ENCODE measurements at places on chromosomes 5 and 9.

- DNase-seq, result no peak
These were observed 101.1 kb downstream of the ISL1 start for GRCh38 chr5:51484326-51484725.

- DNase-seq, result no peak
These were observed 12.1 kb downstream of the GALNT10 start for GRCh38 chr5:154202379-154203260.

- DNase-seq, result no peak
These were observed 277.6 kb downstream of the PSAT1 start for GRCh38 chr9:78574354-78575045.

DNA sequence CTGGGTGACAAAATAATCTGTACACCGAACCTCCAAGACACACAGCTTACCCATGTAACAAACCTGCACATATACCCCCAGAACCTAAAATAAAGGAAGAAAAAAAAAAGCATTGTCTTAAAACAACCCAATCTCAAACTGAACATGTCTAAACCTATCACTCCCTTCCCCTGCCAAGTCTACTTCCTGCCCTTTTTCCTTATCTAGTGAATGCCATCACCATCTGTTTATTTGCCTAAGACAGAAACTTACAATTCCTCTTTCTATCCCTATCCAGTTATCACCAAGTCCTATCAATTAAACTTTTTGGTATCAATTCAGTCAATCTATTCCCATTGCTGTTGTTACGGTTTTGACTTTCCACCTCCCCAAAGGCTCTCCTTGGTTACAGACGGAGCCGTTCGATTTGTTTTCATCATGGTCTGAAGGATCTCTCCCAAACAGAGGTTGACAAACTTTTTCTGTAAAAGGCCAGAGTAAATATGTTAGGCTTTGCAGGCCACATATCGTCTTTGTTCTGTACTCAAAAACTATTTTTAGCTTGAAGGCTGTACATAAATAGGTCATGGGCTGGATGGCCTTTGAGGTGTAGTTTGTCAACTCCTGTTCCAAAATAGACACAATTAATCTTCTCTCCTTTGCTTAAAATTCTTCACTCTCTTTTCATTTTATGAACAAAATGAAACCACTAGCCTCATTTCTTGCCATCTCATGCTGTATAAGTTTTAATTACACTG, 12.1 kb downstream of the NOL8 start:
- no peak for DNase-seq

DNA sequence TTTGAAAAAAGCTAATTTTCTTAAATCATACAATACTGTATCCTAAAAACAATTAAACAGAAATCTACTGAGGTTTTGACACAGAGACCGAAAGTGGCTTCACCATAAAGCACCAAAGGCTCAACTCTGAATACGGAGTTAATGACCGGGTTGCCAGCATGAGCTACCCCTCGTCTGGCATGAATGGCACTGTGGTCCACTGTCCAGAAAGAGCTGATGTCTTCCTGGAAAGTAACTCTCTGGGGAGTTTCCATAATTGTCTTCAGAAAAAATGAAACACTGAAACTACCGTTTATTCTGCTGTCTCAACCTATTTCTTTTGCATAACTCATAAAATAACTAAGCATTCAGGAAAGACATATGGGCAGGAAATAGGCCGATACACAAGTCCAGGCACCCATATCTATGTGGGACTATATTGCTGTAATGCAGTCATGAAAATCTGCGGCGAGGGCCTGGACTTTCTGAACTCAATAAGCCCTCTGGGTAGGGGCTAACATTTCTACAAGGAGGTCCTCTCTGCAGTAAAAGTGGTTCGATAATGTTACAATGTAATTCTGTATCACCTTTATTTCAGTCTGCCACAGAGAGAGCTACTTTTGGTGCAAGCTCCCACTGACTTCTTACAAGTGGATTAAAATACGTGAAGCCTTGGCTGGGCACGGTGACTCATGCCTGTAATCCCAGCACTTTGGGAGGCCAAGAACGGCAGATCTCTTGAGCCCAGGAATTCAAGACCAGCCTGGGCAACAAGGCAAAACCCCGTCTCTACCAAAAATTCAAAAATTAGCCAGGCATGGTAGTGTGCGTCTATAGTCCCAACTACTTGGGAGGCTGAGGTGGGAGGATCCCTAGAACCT, 52.4 kb downstream of the ANKH start:
- no peak for DNase-seq

DNA sequence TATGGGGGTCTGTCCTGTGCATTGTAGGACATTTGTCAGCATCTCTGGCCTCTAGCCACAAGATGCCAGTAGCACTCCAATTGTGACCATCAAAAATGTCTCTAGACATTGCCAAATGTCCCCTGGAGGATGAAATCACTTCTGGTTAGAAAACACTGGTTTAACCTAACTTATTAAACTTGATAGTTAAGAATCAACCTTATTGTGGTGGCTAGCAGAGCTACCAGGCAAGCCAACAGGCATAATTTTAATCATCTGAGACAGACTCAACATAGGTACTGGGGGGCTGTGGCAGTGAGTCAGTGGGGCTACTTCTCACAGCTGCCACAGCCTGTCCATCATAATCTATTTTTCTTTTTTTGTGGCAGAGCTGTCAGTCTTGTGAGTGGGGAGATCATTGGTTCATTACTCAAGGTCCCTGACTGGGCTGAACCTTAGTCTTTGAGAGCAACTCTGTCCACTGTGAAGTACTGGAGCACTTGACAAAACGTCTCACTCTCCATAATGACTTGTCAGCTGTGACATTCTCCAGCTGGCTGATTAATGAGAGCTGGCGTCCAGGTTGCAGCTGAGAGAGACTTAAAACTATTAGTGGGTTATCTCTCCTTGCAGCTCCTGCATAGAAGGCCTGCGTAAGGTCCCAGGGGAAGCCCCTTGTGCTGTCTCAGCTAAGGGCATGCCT, 107.9 kb downstream of the DCP2 start:
- DNase-seq, result no peak

GRCh38 chr5:57550132-57550531, 67.5 kb upstream of the ACTBL2 start:
- no peak for DNase-seq

DNA sequence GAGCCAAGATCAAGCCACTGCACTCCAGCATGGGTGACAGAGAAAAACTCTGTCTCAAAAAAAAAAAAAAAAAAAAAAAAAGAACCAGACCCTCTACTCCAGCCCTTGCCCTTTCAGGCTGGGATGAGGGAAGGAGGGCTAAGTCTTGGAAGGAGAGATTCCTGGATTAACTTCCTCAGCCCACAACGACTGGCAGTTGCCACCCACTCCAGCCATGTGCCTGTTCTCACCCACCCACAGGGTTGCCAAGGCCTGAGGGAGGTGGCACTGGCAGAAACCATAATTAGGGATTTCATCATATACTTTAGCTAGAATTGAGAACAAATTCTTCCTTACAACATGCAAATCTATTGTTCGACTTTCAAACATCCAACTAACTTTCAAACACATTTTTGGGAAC, 87.8 kb upstream of the SLC30A5 start:
- no peak for DNase-seq

- no peak for DNase-seq
These were observed 15.9 kb downstream of the ADAMTSL1 start for GRCh38 chr9:18489861-18490260.

- no peak for DNase-seq
These were observed 89.6 kb downstream of the AMBP start for GRCh38 chr9:113988385-113989016.

- no peak for DNase-seq
These were observed 143.6 kb downstream of the ADCY2 start for GRCh38 chr5:7539571-7539970.

DNA sequence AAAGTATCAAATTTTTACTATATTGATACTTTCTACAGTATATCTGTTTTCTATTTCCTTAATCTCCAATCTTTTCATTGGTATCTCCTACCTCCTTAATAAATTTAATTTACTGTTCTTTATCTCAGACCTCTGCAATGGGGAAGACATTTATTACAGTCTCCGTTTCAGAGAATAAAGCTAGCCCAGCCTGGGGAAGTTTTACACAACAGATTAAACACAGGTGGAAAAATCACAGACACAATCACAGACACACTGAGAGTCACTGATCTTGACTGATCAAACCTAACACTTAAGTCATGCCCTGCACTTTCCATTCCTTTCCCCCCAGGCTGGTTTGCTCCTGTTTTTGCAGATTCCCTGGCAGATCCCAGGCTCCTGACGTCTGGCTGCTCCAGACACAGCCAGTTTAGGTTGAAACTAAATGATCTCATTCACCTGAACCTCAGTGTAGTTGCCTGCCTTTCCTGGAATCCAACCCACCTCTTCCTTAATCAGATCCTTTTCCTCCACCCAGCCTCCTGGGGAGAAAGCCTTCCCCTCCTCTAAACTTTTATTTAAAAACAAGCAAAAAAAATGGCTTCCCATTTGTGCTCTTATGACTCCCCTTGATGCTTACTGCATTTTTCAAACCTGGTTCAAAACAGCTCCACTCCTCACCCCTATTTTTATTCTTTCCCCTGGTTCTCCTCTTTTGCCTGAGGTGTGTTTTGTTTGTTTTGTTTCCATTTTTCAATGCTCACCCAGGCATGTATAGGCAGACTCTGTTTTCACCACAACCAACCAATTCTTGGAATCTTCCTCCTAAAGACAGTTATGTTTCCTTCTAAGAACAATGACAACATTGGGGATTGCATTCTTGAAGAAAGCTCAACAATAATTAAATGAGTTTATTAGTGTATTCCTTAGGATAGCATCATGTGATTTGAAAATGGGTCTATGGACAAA, 29.5 kb upstream of the OSMR start:
- DNase-seq, result peak; percentile 18

GRCh38 chr9:32136700-32137339, 247.6 kb upstream of the ACO1 start:
- no peak for DNase-seq

GRCh38 chr5:54804086-54804485, 181.3 kb downstream of the ESM1 start:
- DNase-seq, result no peak

DNA sequence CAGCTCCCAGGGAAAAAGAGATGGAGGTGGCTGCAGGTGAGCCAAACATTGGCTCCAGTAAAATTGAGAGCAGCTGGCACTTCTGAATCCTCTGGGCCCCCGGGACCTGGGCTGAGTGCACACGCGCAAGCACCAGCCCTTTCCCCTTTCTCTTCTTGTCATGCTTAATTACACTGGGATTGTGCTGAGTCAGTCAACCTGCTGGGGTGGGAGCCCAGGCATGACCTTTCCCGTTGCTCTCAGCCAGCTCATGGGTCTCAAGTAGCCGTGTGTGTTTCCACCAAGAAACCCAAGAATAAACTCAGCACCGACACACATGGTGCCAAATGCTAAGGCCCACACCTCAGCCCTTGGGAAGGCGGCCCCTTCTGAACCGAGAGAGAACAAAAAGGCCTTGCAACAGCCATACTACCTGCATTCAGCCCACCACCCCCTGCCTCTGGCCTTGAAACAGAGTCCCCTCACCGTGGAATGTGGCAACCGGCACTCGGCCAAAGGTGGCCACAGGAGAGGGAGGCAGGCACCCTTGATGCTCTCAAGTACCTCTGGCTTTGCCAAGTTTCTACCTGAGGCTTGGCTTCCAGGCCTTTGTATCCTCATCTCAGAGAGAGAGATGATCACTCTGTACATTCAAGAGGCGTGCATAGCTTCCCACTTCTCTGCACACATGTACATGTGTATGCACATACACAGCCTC, 28.1 kb downstream of the SLIT3 start:
- no peak for DNase-seq

DNA sequence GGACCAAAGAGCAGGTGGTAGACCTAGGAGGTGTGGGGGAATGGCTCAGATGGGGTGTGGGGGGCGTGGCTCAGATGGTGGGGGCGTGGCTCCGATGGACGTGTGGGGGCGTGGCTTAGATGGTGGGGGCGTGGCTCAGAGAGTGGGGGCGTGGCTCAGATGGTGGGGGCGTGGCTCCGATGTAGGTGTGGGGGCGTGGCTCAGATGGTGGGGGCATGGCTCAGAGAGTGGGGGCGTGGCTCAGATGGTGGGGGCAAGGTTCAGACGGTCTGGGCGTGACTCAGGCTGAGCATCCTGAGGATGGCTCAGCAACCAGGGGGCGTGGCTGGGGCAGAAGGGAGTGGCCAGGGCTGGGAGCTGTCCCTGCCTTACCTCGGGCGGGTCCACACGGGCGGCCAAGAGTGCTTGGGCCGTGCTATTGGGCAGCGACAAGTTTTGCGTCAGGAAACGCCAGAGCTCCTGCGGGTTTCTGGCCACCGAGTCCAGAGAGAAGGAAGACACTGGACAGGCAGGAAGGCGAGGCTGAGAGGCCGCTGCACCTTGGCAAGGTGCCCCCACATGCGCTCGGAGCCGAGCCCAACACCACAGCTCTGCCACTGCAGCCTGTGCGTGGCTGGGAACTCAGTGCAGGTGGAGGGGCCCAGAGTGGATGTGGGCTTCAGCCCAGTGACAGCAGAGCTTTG, 5.9 kb downstream of the ABCA2 start:
- DNase-seq, result peak; percentile 63

GRCh38 chr9:110592044-110592830, 12.7 kb upstream of the SVEP1 start:
- DNase-seq, result no peak

All from T-helper 1 cell (primary cell).